AML-193 (cell line): ENCODE measurements at places on chromosomes 7 and 10.

DNA sequence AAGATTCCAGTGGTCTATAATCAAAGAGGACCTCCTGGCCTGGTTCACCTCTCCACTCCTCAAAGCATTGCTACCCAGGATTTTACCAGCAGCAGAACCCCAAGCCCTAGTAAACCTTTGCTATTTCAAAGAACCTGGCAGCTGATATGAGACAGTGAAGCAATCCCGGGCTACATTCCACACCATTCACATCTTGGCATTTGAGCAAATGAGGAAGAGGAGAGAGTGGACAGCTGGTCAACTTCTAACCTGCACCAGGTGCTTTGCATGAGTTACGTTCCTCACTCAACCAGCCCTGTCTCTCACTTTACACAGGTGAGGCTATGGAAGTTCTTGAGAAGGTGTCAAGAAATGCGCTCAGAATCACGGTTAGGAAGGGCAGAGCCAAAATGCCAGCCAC is 1.1 kb downstream of the CCDC3 start:
- no peak for DNase-seq

GRCh38 chr7:114988755-114989375 is 67.0 kb downstream of the MDFIC start:
- DNase-seq, result no peak

DNA sequence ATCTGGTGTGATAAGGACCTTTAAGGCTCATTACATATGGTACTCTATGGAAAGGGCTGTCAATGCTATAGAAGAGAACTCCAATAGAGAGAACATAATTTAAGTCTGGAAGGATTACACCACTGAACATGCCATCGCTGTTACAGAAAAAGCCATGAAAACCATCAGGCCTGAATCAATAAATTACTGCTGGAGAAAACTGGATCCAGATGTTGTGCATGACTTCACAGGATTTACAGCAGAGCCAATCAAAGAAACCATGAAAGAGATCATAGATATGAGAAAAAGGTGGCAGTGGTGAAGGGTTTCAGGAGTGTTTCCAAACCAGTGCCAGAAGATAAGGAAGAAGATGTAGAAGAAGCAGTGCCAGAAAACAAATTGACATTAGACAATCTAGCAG is 18.9 kb upstream of the GPR22 start:
- DNase-seq, result no peak

DNA sequence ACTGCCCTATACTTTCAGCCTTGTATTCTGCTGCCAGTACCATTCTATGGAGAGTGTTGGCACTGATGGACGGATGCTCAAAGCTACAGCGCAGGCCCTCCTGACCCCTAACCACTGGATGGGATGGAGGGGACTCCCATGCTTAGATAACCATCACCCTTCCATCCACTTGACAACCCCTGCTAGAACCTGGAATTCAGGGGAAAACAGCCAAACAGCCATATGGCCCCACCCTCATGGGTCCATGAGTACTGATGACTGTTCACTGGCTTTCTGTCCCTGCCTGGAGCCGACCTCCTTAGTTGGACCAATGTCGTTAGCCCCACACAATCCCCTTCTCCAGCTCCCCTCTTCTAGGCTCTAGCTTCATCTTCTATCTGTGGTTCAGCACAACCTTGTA is 16.2 kb downstream of the DUSP5 start:
- no peak for DNase-seq

DNA sequence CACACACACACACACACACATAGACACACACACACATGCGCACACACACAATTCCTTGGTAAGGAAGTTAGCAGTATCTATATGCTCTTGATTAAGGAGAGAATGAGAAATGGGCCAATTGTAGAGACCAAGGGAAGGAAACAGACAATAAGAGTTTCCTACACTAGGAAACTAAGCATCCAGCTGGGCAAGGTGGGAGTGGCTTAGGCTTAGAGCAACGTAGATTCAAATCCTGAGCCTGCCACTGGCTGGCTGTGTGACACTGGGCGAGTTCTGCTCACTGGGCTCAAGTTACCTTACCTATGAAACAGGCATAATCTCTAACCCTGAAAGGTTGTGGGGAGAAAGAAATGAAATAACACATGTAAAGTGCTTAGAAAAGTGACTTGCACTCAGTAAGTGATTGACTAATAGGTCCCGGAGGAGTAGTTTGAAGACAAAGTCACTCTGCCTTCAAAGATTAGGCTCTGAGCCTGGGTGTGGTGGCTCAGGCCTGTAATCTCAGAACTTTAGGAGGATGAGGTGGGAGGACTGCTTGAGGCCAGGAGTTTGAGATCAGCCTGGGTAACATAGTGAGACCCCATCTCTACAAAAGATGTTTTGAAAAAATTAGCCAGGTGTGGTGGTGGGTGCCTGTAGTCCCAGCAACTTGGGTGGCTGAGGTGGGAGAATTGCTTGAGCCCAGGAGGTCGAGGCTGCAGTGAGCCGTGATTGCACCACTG is 701.4 kb downstream of the PARD3 start:
- DNase-seq, result no peak

GRCh38 chr10:97234400-97234799 is 48.6 kb upstream of the SLIT1 start:
- peak; percentile 63 for DNase-seq

DNA sequence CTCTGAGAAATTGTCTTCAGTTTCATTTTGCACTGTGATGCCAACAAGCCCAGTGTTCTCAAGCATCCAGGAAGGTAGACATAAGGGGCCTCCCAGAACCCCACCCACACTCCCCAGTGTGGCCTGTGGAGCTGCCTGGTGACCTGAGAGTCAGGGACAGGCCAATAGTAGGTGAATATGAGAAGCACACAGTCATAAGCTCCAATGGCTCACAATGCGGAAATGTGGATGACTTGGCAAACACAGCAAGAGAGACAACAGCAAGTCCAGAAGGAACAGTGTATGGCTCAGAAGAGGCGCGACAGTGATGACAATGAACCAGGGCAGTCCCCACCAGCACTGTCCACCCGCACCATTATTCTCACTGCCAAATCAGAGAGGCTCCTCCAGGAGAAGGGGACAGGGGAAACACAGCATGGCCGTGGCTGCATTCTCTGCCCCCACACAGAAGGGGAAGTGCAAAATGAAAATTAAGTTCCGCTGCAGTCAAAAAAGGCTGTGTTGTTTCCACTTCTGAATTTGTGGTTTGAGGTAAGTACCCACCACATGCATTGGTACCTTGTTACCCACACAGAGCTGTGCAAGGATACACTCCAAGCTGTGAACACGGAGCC is 419.8 kb downstream of the GRID1 start:
- DNase-seq, result no peak
